Stimulated activated CD8-positive, alpha-beta memory T cell treated with anti-CD3 and anti-CD28 coated beads, Interleukin-7, amount 100 ng/mL, for 24 hours (primary cell): ENCODE measurements at places on chromosomes 4 and X.

GRCh38 chr4:125679989-125680388, 365.2 kb downstream of the FAT4 start:
- no peak for DNase-seq

DNA sequence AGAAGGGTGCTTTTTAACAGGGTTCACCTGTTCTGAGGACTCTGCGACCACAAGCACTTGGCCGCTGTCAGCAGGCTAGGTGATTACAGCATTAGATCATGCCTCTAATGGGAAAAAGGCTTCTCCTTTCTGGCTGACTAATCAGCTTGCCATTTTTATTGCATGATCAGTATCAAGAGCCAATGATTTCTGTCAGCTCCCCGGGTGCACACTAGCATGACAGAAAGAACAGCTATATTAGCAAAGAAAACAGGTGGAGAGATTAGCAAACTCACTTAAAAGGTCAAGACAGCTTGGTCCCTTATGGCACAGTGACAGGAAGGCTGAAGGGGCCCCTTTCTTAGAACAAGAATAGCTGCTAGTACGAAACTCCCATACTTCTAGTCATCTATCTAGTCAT, 170.0 kb downstream of the SMIM20 start:
- no peak for DNase-seq

- DNase-seq = no peak
Measured at GRCh38 chrX:9591496-9591895, 126.6 kb downstream of the TBL1X start.

- DNase-seq = no peak
Measured at GRCh38 chr4:67931256-67931655, 32.0 kb downstream of the TMPRSS11A start.

DNA sequence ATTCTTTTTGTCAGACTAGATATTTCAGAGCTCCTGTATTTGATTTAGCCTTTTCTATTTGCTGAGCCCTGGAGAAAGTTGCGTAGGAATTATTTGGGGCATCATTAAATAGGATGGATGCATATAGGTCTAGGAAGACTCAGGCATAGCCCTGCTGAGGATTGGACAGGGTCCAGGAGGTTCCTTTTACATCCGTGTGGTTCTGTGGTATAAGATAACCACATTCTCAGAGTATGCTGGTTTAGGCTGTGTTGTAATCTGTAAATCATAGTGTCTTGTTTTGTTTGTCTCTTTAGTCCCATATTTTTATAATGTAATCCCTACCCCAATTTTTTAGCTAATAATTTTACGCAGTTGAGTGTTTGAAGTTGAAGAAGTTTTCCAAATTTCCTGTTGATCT, 513.7 kb downstream of the RPA4 start:
- DNase-seq = no peak

- DNase-seq = no peak
Measured at GRCh38 chr4:20572976-20573375, 127.3 kb upstream of the PACRGL start.

GRCh38 chr4:133347409-133347808, 198.3 kb downstream of the PCDH10 start:
- DNase-seq = no peak

- DNase-seq = no peak
Measured at GRCh38 chr4:140308366-140309123, 64.9 kb upstream of the SCOC start.

- no peak for DNase-seq
Measured at GRCh38 chr4:153141238-153141637, 63.0 kb upstream of the TRIM2 start.

DNA sequence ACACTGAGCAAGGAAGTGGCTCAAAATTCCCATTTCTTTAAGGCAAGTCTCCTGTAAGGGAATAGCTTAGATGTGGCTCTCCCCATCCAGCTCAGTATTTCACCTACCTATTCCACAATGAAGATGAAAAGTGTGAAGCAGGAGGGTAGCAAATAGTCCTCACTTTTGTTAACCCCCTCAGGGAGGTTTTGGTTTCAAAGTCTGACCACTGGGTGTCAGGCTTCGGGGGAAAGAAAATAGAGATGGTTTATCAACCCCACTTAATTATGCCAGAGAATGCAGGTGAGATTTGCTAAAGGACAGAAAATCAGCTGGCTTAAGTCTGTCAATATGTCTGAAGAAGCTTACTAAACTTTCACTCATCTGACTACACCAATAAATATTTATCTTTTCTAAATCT, 69.5 kb downstream of the DHX15 start:
- no peak for DNase-seq

DNA sequence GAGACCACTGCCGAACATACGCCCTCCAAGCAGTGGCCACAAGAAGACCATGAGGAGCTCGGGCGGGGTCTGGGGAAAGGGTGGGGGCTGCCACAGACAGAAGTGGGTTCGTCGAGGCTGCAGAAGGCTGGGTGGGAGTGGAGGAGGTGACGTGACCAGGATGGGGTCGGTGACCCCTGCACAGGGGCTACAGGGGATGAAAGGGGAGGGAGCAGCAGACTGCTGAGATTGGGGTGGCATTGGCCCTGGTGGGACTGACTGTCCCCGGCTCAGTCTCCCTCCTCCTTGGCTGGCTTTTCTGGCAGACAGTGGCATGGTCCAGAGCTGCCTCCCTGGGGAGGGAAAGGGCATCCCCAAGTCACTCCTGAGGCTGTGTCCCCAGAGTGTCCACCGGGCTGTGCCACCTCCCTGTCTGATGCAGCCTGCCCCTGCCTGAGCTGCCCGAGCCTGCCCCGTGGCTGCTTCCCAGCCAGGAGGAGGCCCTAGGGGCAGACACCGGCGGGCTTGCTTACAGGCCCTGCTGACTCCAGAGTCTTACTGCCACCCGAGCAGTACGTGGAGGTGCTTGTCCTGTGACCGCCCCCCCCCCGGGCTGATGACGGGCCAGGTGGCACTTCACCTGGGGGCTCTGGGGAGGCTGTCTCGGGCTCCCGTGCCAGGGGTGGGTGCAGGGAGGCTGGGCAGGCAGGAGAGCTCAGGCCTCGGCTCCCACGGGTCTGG, 7.2 kb downstream of the SH3BP2 start:
- DNase-seq = no peak

DNA sequence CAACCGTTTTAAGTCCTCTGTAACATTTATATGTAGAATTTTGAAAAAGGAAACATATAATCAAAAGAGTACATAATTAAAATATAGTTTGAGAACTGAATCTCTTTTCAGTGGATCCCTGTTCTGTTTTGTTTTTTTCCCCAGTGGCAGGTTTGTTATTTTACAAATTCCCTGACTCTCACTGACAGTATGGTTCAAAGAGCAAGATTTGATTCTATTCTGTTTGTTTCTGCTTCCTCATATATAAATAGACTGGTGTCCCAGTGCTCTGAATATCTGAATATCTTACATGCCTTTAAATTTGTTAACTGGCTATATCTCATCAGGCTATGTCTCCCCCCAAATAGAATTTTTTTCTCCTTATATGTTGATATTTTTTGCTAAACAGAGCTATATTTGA, 16.6 kb downstream of the SULT1E1 start:
- DNase-seq = no peak

GRCh38 chr4:187942968-187943367, 52.6 kb upstream of the ZFP42 start:
- no peak for DNase-seq

- DNase-seq = no peak
Measured at GRCh38 chr4:53450773-53451172, 73.3 kb downstream of the FIP1L1 start.

GRCh38 chr4:12507868-12508481, 976.2 kb downstream of the RAB28 start:
- DNase-seq = no peak

GRCh38 chrX:118961866-118962560, 12.4 kb upstream of the LONRF3 start:
- no peak for DNase-seq

GRCh38 chr4:184265546-184266351, 48.1 kb upstream of the ENPP6 start:
- DNase-seq = no peak

- no peak for DNase-seq
Measured at GRCh38 chrX:49106930-49107329, 16.6 kb downstream of the GPKOW start.

DNA sequence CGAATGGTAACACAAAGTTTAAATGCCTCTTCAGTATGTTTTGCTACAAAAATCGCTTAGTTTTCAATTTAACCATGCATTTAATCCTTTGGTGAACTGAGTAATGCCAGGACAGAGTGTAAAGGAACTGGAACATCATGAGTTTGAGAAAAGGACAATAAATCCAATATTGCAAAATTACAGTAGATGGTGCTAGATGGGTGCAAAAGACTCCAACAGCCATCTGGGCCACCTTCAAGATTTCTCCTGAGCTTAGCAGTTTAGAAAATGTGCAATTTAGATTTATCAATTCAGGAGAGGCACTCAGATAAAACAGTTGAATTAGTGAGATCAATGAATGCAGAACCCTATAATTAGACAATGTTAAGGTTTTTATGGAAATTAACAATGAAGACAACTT, 33.2 kb upstream of the MID1IP1 start:
- no peak for DNase-seq

DNA sequence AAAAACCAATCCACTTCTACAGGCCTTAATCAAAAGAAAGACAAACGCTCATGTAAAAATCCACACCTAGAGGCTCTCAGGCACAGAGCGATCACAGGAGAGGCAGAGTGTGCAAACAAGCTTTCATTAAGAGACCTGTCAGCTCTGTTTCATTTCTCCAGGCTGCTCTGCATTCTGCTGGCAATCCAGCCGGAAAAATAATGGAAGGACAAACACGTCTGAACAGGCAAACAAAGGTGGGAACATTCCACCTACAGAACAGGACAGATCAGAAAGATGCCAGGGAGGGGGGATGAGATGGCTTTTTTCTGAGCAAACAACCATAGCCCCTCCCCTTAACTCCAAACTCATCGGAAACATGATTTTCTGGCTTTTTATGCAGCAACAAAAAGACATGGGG, 9.7 kb downstream of the SOD3 start:
- DNase-seq = no peak

DNA sequence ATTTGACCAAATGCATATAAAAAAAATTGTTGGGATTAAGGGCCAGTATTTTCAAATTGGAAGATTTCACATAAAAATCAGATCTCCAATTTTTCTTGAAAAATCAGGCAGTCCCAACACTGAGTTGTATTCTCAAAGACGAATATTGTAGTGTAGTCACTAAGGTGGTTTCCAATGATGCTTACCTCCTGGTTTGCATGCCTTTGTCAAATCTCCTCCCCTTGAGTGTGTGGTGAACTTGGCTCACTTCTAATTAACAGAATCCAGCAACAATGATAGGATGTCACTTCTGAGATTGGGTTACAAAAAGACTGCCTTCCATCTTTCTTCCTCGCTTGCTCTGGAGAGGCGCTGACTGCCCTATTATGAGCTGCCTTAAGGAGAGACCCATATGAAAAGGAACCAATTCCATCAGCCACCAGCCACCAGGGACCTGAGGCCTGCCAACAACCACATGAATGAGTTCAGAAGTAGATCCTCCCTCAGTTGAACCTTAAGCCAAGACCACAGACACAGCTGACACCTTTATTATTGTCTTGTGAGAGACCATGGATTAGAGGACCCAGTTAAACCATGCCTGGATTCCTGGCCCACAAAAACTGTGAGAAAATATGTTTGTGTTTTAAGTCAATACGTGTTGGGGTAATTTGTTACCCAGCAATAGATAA, 31.2 kb upstream of the TSPAN5 start:
- DNase-seq = no peak

GRCh38 chr4:137124278-137124932, 407.9 kb downstream of the PCDH18 start:
- no peak for DNase-seq

GRCh38 chrX:77892887-77893286, 2.3 kb downstream of the MAGT1 start:
- DNase-seq = no peak

GRCh38 chrX:135531813-135532212, 11.4 kb downstream of the INTS6L start:
- DNase-seq = no peak

GRCh38 chr4:6703786-6704185, 5.9 kb downstream of the MRFAP1L1 start:
- DNase-seq = no peak

GRCh38 chr4:5631352-5632065, 76.8 kb downstream of the EVC2 start:
- DNase-seq = no peak
